ENCODE measurements at places on chromosomes 2 and 18.

DNA sequence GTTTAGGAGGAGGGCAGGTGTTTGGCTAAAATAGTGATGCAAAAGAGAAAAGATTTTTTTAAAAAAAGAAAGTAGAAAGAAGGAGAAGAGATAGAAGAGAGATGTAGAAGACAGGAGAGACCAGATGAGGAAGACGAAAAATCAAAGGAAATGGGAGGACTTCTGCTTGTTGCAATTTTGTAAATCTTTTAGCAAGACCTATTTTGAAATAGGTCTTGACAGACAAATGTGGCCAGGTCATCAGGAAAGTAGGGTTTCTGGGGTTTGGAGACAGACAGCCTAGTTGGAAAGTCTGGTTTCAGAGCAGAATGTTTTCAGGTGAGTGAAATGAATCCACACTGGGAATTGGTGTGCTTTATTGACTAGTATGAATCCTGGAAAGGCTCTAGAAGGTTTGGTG, 104.5 kb upstream of the CAVIN2 start:
- DNase-seq = no peak

DNA sequence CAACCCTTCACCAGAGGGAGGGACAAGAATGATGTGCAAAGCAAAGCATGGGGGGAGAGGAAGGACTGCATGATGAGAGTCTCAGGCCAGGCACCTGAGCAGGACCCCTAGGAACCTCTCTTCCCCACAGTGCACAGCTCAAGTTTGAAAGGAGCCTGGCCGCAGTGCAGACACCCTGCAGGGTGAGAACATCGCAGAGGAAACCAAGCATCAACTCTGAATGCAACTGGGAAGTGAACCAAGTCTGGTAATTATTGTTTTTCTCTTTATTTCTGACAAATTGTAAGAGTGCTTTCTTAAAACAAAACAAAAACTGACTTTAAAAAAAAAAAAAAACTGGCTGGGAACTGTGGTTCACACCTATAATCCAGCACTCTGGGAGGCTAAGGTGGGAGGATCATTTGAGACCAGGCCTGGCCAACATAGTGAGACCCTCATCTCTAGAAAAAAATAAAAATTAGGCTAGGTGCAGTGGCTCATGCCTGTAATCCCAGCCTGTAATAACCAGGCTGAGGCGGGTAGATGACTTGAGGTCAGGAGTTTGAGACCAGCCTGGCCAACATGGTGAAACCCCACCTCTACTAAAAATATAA, 15.3 kb downstream of the NPC1 start:
- no peak for DNase-seq

GRCh38 chr2:144479659-144480058, 40.3 kb downstream of the ZEB2 start:
- no peak for DNase-seq

- DNase-seq = no peak
Observed at GRCh38 chr2:152098496-152099366, at the start of gene CACNB4. Gene CACNB4, minus strand, starts transcription at chr2:152099044.

GRCh38 chr18:3434685-3435084, 15.3 kb upstream of the TGIF1 start:
- no peak for DNase-seq

DNA sequence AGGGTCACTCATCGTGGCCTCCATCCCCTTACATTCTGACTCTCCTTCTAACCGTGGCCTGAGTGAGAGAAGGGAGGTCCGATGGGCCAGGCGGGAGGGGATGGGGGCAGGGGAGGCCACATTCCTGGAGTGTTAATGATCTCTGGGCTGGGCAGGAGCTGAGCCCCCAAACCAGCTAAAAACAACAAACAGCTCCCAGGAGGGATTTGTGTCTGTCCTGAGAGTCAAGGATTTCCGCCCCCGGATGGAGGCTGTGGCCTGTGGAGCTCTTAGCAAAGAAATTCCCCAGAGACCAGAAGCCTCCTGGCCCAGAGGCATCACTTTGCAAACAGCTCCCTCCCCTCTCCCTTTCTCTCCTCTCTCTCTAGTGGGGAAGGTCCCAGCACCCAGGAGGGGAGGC, 23.5 kb downstream of the EMX1 start:
- no peak for DNase-seq

DNA sequence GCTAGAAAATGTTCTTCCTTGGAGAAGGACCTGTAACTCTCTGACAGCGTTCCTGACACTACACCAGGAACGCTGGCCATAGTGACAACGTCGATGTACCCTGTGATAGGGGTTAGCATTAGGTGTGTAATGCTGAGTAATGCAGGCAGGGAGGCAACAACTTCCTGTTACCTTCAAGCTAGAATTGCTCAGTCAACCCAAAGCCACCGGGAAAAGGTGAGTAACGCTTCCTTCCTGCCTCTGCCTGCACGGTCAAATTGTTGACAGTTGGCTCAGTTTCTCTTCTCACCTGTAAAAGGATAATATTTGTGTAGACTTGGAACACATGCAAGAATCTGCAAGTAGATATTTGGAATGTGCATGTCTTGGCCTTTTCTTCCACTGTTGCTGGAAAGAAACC, 12.7 kb downstream of the FAM110C start:
- no peak for DNase-seq

GRCh38 chr2:171146633-171147032, 14.1 kb downstream of the TLK1 start:
- DNase-seq = no peak

GRCh38 chr2:73939419-73939818, 12.7 kb downstream of the DGUOK start:
- no peak for DNase-seq

DNA sequence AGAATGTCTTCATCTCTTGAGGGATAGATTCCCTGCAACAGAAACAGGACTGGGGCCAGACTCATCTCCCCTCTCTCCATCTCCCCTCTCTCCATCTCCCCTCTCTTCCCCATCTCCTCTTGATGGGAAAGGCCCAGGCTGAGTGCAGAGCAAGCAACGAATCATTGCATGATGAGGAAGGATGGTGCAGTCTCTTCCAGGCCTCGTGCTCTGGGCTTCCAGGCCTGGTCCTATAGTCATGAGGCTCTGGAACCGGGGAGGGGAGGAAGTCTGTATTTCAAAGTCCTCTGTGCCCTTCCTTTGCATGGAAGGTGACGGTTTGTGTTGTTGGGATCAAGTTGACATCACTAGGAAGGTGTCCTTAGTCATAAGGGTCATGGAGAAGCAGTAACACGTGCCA, 115.6 kb upstream of the NEDD4L start:
- DNase-seq = no peak

All from stimulated activated CD4-positive, alpha-beta T cell treated with anti-CD3 and anti-CD28 coated beads, TNF-alpha, amount 100 ng/mL, for 4 hours (primary cell).